ENCODE measurements at places on chromosomes 7 and 10. TPM values are rescaled to one million over a fixed set of nuclear protein-coding genes. Genes with fewer than 3 reads are reported as not detected.

PRKG1 gene
- total RNA-seq = not detected

PHTF2 gene
- 39.3 TPM for total RNA-seq

TUBB8 gene
- total RNA-seq = not detected

SLC16A9 gene
- total RNA-seq = 0.27 TPM

SORBS1 gene
- total RNA-seq = 0.92 TPM

GHRHR gene
- not detected for total RNA-seq

TUBAL3 gene
- not detected for total RNA-seq
